Activated CD8-positive, alpha-beta memory T cell treated with anti-CD3 and anti-CD28 coated beads for 1 hour (primary cell): ENCODE measurements at places on chromosomes 11 and 22.

DNA sequence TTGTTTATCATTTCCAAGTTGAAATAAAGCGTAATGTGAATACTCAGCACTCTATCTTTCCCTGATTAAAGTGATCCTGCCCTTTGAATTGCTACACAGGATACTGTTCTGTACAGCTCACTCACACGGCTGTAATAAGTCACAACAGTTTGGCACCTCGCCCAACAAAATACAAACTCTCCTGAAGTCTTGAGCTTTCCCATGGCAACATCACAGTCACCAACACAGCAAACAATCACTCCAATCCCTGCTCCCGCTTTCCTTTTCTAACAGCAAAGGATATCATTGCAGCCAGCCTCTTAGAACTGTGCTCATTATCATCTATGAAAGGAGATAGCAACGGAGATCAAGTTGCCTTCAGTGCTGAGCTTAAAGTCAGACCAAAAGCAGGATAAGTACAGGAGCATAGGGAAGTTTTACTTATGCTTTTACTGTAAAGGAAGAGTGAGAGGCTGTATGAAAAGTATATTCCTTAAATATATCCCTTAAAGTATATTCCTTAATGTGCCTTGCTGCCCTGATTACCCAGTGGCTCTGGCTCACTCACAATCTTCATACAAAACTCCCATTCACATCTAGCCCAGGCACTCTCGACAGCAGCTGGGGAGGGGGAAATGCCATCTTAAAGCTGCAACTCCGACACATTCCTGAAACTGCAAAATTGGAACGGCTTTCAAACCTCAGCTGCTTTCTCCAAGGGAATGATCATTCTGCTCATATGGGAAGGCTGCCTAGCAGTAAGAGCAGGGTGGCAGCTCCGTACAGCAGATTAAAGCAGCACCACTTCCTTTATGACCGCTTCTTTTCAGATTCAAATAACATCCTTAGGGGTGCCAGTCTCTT is 35.8 kb downstream of the MAML2 start:
- no peak for DNase-seq

DNA sequence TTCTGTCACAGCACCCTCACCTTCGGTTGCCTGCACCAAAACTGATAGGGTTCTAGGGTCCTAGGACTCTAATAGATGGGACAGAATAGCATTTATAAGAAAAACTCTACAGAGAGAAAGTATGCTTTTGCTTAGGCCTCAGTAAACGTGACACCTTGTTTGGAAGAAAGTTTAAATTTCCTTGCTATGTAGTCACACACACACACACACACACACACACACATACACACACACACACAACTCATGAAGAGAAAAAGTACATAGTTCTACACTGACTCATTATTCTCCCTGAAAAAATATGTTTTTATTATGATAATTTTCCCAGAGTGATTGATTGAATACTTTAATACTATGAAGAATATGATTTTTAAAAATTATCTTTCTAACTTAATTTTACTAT is 220.8 kb upstream of the SNX19 start:
- DNase-seq, result no peak

DNA sequence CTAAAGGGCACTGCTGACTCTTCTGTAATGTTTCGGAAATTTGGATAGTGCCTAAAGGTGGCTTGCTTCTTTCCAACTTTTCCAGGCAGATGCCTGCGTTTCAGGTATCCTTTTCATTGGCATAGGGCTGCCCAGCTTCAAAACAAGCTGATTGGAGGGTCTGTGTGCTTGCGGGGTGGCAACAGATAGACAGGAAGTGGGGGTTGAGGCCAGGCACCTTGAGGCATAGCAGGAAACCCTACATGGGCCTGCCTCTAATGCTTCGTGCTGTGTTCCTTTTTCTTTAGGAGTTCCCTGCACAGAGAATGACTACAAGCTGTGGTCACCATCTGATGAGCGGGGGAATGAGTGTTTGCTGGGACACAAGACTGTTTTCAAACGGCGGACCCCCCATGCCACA is 92.2 kb upstream of the SORL1-AS1 start:
- peak; percentile 3 for DNase-seq

DNA sequence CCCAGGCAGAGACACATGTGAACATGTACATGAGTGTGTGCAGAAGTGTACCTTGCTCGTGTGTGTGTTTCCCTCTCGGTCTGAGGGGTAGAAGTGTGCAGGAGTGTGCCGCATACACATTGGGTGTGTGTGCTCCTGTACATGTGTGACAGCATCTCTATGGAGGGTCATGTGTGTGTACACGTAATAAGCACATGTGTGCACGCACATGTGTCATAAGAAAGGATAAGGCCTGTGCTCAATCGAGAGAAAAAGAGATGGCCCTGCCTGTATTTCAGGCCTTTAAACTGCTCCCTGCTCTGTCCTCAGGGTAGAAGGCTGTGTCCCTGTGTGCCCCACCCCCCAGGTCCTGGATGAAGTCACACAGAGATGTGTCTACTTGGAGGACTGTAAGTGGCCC is 61.8 kb downstream of the OTOG start:
- DNase-seq, result no peak

DNA sequence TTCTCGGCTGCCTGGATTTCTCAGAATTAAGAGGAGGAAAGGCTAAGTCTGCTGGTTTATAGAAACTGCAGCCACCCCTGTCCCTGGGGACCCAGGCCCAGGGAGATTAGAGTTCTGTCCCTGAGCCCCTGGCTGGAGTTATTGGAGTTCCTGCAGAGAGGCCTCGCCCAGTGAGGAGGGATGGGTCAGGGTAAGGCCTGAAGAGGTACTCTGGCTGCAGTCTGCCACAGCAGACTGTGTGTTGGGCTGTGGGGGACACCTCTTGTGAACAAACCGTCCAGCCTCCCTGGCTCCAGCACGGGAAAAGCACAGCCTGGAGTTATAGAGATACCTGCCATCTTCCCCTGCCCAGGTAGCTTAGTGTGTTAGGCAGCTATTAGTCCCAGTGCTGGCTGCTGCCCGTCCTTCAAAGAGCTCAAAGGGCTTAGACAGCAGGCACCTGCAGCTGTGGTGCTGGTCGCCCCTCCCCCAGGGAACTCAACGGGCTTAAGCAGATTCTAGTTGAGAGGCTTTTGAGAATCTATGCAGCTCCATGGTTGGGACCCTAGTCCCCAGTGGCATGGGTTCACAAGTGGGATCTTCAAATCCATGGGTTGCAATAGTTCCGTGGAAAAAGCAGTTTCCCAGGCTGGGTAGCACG is 36.6 kb upstream of the MUC15 start:
- DNase-seq, result no peak

GRCh38 chr22:17972385-17973191 is 51.8 kb downstream of the MICAL3 start:
- no peak for DNase-seq

GRCh38 chr11:75453916-75454655 is 21.1 kb upstream of the KLHL35 start:
- no peak for DNase-seq

- DNase-seq, result no peak
These were observed 18.5 kb downstream of the KRTAP5-5 start for GRCh38 chr11:1647901-1648652.

GRCh38 chr11:117792241-117792640 is 4.8 kb downstream of the DSCAML1 start:
- DNase-seq, result no peak

DNA sequence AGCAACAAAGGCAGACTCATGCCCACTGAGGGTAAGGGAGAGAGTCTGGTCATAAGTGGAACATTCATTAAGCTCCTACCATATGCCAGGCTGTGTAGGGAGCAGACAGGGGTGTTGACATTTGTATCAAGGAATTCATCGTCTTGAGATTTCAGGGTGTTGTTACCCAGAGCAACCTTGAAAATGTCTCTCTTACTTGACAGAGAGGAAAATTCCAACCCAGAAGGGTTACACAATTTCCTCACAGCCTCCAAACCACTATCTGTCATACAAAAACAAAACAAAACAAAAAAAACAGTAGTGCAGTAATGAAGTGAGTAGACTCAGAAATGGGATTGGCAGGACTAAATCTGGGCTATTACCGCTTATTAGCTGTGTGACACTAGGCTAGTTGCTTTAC is 113.2 kb downstream of the MIAT start:
- DNase-seq, result no peak

- no peak for DNase-seq
These were observed 37.5 kb downstream of the TPST2 start for GRCh38 chr22:26552466-26552865.

GRCh38 chr22:30044369-30044768 is 35.9 kb upstream of the HORMAD2 start:
- no peak for DNase-seq

DNA sequence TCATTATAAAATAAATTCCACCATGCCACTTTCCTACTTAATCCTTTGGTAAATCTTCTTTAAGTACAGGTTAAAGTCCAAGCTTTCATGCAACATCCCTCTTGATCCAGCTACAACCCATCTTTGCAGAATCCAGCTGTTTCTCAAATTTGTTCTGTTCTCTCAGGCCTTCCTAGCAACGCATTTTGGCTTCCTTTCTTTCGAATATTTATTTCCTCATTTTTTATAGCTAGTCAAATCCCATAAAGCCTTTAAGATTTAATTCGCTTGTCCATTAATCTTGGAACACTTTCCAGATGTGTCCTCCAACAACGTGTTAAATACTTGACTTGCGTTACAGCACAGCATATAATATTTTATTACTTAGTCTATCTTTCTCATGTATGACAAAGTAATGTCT is 600.1 kb upstream of the CHORDC1 start:
- no peak for DNase-seq

GRCh38 chr11:121464352-121464946 is 11.7 kb upstream of the SORL1-AS1 start:
- peak; percentile 59 for DNase-seq

- DNase-seq, result no peak
These were observed 11.2 kb upstream of the MALAT1 start for GRCh38 chr11:65487467-65488272.

DNA sequence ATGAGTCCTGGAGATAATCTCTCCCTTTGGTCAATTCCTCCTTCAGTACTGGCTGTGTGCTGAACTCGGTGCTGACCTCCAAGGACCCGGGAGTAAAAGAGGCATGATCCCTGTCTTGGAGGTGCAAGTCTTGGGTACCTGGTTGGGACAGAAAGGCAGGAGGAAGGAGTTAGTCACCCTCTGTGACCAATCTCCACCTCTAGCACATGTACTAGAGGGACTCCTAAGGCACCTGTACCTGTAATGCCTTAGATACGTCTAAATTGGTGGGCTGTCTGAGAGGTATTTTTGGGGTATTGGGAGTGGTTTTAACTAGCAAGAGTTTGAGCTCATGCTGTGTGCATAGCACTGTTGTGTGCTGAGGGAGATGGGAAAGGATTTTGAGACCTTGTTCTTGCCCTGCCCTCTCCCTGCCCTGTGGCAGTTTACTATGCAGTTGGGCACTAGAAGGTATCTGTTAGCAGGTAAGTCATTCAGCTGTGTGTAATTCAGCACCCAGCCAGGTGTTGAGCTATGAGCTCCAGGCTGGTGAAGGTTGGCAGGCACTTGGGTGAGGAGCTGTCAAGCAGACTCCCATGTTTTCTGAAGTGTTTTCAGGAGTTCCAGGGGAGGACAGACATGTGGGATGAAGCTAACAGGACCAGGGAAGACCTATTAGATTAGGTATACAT is 2.5 kb downstream of the PANX1 start:
- no peak for DNase-seq

DNA sequence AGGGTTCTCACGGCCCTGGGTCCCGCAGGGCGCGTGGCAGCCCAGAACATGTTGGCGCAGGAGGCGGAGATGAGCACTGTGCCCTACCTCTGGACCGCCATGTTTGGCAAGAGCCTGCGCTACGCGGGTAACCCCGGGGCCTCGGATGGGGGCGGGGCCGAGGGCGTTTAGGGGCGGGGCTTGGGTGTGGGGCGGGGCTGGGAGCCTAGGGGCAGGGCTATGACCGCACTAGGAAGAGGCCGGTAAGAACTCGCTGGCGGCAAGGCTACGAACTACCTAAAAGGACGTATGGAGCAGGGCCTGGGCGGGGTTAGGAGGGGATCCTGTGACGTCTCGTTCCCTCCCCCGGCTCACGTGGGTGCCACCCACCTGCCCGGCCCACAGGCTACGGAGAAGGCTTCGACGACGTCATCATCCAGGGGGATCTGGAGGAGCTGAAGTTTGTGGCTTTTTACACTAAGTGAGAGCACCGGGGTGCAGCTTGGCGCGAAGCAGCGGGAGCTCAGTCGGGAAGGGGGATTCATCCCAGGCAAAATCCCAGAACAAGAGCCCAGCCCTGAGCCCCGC is 2.8 kb upstream of the LZTR1 start:
- peak; percentile 20 for DNase-seq

- no peak for DNase-seq
These were observed 192.9 kb upstream of the SEZ6L start for GRCh38 chr22:25976356-25976755.

- DNase-seq, result no peak
These were observed 861 bp upstream of the ZNRF3 start for GRCh38 chr22:28882545-28882877.

GRCh38 chr11:43969543-43969942 is 27.1 kb downstream of the C11orf96 start:
- DNase-seq, result no peak

- DNase-seq, result no peak
These were observed 12.6 kb downstream of the RHBDD3 start for GRCh38 chr22:29255064-29255621.

- no peak for DNase-seq
These were observed 46.2 kb downstream of the MACROD1 start for GRCh38 chr11:64119700-64120099.

- DNase-seq, result no peak
These were observed 423.9 kb downstream of the SOX6 start for GRCh38 chr11:15932417-15932816.

GRCh38 chr11:109902764-109903433 is 190.3 kb upstream of the ZC3H12C start:
- DNase-seq, result no peak

- no peak for DNase-seq
These were observed 987 bp upstream of the NCR3LG1 start for GRCh38 chr11:17350455-17351171.

DNA sequence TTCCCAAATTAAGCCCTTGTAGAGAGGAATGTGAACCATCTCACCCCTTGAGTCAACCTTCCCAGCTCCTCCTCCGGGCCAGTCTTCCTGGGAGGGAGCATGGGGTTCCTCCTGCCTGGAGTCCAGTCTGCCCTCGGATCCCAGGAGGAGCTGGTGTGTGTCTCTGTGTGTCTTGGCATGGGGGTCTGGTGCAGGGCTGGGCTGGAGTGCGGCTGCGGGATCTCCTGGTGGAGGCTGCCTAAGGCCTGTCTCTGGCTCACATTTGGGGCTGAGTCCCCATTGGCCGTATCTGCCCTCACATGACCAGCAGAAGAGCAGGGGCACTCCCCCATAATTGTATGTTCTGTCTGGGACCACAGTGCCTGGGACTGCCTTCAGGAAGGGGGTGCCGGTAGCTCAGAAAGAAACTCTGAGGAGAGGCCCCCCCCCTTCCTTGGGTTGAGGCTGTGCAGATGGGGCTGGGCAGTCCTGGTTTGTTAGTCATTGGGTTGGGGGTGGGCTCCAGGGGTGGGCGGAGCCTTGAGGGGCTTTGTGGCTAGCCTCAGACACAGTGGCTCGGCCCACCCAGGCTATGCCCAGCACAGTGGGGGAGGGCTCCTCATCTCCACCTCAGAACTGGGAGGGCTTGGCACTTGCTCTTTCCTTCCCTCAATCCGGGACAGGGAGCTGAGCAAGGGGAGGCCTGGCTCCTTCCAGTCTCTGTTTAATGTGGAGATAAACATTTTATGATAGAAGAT is 2.9 kb downstream of the C1QTNF5 start:
- DNase-seq, result no peak
